HFFc6 (cell line): ENCODE measurements at places on chromosomes 2 and 18.

DNA sequence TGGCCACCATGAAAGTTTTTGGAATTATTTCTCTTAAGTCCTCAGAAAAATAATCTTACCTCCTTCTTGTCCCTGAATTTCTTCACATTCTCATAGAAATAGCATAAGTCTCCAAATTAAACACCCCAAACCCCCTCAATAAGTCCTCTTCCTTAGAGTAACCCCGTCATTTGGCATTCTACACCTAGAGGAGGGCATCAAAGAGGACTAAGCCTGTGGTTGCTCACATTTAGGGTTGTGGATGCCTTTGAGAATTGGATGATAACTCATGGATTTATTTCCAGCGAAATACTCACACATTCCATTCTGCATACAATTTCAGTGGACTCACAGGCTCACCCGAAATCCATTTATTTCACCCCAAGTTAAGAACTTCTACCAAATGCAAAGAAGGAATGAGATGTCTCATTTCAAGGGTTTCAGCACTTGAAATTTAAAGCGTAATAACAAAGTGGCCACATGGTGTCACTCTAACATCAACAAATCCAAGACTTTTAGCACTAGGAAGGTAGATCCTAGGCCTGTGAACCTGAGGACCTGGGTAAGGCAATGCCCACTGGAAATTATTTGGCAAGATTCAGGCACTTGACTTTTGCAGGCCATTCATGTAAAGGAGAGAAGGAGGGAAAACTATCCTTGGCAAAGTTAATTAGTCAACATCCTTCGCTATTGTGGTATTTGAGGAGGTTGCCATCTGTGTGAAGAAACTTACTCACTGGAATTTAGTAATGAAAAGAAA lies 24.6 kb downstream of the DYTN start:
- peak; percentile 48 for DNase-seq

GRCh38 chr18:10111944-10112343 lies 198.1 kb downstream of the VAPA start:
- no peak for DNase-seq

DNA sequence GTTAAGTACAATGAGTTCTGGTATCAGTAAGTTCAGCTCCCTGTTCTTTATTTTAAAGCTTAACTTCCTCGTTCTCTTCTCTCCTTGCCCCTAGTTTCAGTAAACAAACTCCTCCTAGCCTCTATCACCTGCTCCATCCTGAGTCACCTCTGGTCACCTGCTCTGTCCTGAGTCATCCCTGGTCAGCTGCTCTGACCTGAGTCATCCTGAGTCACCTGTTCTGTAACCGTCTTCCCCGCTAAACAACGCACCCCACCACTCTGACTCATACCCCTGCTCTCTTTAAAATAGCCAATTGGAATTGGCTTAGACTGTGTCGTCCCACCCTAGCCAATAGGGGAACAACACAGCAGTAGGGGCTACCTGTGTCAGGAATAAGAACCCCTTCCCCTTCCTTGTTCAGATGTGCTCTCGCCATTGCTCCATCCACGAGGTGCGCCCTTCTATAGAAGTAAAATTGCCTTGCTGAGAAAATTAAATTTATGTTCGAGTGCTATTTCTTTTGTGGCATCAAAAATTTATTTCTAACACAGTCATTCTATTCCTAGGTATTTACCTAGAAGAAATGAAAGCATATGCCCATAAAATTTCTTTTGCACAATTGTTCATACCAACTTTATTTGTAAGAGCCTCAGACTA lies 24.9 kb upstream of the RMND5A start:
- no peak for DNase-seq

DNA sequence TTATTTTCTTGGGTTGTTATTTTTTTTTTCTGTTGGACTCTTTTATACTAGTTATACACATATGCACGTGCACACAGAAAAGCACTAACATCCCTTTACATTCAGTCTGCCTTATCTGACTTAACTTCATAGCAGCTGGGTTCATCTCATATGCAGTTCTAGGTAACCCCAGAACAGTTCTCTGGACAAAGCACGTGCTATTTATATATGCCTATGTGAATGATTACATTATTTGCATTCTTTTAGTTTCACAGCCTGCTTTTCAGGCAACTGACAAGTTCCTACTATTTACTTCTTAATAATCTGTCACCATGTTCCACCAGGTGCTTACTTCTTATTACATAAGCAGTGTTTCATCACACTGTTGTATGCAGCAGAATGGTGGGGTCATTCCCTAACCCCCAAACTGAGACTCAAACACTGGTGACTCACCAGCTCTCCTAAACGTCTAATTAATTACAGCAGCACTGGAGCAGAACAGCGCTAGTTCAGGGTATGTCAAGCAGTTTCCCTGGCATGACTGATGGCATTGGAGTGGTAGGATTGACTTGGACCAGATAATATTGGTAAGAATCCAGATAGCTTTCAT lies 372.8 kb downstream of the CLIP4 start:
- DNase-seq = no peak

DNA sequence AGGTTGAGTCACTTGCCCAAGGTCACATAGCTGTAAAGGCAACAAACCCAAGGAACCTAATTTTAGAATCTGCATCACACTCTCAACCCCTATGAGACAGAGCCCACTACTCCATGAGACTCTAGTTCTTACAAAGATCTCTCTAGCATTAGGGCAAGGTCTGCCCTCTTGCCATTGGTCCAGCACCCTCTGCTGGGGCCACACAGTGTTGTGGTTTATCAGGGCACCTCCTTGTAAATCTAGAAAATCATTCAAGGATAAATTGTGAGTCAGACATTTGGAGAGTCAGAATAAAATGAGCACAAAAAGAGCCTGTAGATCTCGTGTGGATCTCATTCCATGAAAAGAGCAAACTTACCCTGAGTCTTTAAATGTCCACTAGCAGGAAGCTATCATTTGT lies 91.2 kb downstream of the SLC8A1 start:
- peak; percentile 57 for DNase-seq

- no peak for DNase-seq
Measured at GRCh38 chr2:48984922-48985321, 169.4 kb downstream of the FSHR start.

- DNase-seq = no peak
Measured at GRCh38 chr2:179938026-179938425, 69.1 kb downstream of the CWC22 start.

- DNase-seq = no peak
Measured at GRCh38 chr2:29040552-29040951, 33.8 kb downstream of the PCARE start.

GRCh38 chr2:42230891-42231290 lies 61.7 kb downstream of the EML4 start:
- DNase-seq = no peak

DNA sequence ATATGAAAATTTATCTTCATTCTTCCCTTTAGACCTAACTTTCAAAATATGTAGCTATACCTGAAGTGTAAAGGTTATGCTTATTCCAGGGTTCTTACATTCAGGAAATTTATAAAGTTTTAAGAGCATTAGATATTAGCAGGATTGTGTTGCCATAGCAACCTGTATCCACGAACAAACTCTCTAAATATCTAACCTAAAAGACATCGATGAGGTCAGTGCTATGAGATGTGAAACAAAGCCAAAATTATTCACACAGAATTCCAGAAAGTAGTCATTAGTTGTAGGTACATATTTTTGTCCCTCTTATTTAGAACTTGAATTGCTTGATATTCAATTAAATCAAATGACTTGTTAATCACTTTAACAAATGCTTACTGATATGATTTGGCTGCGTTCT lies 705.3 kb downstream of the SOCS6 start:
- no peak for DNase-seq

DNA sequence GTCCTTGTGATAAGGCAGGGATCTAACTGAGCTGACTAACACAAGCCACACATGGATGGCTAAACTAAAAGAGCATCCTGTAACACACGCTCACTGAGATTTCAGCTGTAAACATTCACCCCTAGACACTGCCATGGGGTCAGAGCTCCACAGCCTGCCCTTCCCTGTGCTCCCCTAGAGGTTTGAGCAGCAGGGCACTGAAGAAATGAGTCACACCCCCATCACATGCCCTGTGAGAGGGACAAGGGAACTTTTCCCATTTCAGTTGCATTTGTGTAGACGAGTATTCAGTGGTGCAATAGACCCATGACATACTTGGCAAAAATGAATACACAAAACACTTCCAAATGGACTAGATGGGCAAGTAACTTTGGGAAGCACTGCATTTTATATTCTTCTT lies 402.4 kb upstream of the LRRTM1 start:
- DNase-seq = no peak

DNA sequence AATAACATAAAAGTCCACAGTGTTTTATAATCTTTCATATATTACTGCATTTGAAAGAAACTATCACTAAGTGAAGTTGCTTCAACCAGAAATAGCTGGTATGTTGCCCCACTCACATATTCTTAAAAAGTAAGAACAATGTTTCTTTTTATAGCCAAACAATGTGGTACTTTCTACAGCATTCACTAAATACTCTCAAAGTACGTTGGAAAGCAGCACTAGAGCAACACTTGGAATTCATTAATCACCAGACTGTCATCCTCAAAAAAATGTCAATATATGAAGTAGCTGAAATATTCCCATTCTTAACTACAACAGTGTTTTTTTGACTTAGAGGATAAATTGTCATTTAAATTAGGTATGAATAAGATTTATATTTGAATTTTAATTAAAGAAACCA lies 32.8 kb downstream of the COBLL1 start:
- peak; percentile 29 for DNase-seq
